Fibroblast of the aortic adventitia (primary cell): ENCODE measurements at places on chromosomes 7 and 10.

- peak; percentile 56 for DNase-seq
Observed at GRCh38 chr7:156897673-156898072, 4.7 kb upstream of the LMBR1 start.

- no peak for DNase-seq
Observed at GRCh38 chr7:158019726-158020705, 567.6 kb downstream of the PTPRN2 start.

GRCh38 chr7:112371701-112372100 is 78.6 kb upstream of the IFRD1 start:
- DNase-seq, result peak; percentile 10

DNA sequence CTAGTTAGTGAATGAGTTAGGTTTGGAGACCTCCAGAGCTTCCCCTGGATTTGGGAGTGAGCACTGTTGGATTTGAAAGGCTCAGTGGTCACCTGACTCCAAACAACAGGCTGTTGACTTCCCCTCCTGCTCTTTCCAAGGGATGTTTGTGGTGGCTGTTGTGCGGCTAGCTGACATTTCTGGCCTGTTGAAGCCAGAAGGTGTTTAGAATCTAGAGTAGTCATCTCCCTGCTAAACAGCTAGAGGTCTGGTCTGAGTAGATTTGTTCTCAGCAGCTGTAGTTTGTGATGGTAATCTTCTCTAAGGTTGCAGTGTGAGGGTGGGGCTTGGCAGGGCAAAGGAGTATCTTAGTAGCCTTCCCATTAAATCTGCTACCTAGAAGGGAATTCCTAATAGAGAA is 30.1 kb downstream of the BPGM start:
- DNase-seq, result no peak

- DNase-seq, result no peak
Observed at GRCh38 chr10:58925381-58925780, 251.1 kb upstream of the PHYHIPL start.

GRCh38 chr7:234051-234707 is 41.8 kb downstream of the FAM20C start:
- peak; percentile 33 for DNase-seq

DNA sequence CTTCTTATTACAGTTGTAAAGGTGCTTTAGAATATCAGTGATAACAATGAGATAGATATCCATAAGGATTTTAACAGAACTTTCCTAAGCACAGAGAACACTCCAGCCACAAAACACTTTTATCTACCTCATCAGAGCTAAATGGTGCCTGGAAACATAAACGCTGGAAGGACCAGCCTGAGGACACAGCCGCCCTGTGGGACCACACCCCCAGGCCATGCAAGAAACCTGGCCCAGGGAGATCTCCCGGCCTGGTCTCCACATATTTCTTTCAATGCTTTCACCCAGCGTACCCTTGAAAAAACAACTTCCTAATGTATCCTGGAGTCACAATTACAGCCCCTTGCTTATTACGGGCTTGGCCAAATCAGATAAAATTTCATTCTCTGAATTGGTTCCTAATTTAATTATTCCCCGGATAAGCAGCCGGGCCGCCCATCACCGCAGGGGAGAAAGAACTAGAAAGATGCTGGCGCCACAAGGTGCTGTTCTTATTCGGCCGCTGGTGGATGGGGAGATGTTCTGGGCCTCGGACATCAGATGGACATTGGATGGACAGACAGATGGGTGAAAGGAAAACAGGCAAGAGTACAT is 11.8 kb downstream of the CHST15 start:
- DNase-seq, result no peak

DNA sequence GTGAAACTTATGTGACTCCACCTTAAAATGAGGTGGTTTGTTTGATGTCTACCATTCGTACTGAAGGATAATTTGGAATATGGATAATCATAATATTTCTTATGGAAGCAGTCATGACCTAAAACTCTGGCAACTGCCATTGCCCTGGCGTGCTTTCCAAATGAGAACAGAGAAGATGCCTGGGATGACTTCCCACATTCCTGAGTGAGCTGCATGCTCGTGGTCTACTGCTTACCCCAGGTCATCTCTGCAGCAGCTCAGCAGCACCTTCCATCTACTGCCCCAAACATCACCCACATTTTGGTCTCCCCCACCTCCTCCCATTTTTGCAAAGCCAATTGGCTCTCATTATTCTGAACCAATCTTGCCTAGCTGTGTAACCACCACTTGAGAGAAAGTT is 40.1 kb downstream of the LYZL1 start:
- peak; percentile 81 for DNase-seq

DNA sequence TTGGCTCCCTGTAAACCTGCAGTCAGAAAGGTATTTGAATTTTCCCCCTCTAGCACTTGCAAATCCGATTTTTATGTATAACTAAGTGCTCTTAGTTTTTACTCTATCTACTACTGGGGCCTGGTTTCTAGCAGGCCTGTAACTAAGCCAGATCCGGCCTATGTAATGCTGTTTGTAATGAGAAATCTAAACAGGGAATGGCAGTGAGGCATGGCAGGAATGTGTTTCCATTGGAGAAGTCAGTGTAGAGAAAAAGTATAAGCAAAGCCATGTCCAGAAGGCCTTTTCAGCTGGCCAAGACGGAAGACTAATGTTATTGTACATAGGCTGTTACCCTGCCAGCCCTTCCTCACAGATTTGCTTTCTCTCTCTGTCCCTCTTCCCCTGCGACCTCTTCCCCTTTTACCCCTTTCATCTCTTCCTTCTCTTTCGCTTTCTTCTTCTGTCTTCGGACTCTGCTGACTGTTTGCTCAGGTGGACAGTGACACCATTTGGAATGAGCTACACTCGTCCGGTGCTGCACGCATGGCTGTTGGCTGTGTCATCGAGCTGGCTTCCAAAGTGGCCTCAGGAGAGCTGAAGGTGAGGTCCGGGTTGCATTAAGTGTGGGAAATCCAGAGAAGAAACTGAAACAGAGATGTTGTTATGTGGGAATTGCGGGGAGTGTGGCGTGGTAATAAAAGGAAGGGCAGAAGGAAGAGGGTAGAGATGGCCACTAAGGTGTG is 297.5 kb downstream of the HDAC9 start:
- peak; percentile 77 for DNase-seq

GRCh38 chr7:43905956-43906330 is 453 bp downstream of the URGCP start:
- DNase-seq, result peak; percentile 45

GRCh38 chr7:92598310-92598981 is 8.3 kb upstream of the FAM133B start:
- no peak for DNase-seq

GRCh38 chr7:36279200-36279925 is 110.3 kb upstream of the ANLN start:
- DNase-seq, result no peak

DNA sequence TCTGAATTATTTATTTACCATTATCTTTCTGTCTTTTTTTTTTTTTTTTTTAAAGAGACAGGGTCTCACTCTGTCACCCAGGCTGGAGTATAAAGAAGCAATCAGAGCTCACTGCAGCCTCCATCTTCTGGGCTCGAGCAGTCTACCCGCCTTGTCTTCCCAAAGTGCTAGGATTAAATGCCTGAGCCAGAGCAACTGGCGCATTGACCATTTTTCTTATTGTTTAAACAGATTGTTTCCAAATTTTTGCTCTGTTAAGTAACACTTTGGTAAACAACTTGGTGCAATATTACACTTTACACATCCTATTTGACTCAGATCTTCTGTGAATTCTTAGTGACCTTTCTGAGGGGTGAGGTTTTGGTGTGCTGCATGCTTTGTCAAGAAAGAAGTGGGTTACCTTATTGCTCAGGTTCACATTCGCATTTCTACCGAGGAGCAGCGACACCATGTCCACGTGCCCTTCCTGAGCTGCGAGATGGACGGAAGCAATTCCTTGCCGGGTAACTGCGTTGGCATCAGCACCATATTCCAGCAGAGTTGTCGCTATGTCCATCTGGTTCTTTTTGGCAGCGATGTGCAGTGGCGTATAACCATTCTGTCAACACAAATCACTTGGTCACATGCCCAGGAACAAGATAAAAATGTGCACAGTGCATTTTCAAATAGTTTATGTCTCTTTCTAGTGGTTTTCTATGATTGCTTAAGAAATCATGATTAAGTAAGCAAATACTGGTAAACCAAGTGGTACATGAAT is 203.2 kb downstream of the ANK3 start:
- peak; percentile 74 for DNase-seq

- peak; percentile 58 for DNase-seq
Observed at GRCh38 chr10:109939315-109939961, 16.1 kb upstream of the XPNPEP1 start.

GRCh38 chr10:96609510-96609909 is 22.7 kb upstream of the TM9SF3 start:
- DNase-seq, result no peak

- DNase-seq, result no peak
Observed at GRCh38 chr10:129498680-129499079, 31.6 kb downstream of the MGMT start.

DNA sequence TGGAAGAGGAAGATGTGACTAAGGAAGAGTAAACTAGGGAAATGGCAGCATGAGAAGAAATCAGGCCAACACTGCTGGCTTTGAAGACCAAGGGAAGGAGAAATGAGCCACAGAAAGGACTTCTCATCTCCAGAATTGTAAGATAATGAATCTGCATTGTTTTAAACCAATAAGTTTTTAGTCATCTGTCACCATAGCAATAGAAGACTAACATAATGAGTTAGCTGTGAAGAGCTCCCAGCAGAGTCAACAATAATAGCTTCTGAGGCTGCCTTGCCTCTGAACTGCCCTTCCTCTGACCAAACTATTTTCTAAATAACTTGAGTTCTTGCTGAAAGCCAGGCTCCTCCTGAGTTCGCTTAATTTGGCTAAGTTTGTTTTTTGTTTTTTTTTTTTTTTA is 103.6 kb downstream of the CACNA2D1 start:
- no peak for DNase-seq

DNA sequence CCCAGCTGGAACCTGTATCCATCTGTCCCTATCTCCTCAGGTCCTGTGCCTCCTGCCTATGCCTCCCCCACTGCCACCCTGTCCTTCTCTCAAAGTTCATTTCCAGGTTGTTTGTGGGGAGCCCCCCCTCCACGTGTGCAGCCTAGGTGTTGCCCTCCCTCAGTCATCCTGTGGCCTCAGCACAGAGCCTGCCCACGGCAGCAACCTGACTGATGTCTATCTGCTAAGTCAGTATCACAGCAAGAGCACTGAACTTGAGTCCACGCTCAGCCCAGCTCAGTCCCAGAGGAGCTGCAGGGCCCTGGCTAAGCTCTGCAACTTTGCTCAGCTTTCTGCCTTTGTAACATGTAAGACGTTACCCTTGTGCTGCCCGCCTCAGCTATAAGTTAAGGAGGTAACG is 28.7 kb downstream of the FAM53B start:
- no peak for DNase-seq

DNA sequence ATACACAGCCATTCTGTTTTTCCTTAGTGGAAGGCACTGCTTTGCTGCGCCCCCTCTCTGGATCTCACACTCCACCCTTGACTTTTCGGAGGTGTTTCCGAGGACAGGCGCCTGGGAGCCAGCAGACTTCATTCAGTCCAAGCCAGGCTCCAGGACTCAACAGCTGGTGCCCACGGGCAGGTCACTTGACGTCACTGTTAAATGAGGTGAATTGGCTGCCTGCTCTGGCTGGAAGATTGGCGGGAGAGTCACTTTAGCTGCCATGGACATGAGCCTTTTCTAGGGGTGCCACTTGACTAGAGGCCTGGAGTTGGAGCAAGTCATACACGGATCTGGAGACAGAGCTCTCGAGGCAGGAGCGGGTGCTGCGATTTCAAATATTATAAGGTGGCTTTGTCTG is 3.2 kb downstream of the HTRA1 start:
- DNase-seq, result no peak

DNA sequence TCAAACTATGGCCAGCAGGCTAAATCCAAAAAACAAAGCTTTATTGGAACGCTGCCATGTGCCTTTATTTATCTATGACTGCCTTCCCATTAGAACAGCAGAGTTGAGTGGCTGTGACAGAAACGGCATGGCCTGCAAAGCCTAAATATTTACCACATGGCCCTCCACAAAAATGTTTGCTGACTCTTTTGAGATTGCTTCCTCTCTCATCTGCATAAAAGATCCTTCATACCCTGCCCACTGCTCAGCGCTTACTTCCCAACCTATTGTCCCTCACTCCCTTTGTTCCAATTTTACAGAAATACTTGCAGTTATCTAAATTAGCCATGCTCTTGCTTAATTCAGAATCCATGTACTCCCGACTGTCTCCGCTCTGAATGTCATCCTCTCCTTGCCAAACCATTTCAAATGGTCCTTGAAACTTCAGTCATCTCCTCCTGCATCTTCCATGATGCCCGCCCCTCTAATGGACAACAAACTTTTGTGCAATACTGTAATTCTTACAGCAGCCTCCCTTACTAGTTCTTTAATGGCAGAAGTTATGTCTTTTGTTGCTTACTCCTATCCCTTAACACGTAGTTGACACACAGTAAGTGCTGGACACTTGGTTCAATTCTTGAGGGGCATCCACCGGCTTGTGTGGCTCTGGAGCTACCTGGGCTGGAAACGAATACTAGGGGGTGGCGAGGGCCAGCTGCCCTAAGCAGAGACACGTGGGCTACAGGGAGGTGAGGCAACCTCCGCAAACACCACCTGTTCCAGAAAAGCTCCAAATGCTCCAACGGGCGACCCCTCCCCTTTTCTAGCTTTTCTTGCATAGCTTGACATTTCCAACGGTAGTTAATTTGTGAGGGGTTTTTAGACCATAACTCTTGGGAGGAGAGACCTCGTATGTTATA is 832 bp downstream of the XRCC2 start:
- peak; percentile 9 for DNase-seq

DNA sequence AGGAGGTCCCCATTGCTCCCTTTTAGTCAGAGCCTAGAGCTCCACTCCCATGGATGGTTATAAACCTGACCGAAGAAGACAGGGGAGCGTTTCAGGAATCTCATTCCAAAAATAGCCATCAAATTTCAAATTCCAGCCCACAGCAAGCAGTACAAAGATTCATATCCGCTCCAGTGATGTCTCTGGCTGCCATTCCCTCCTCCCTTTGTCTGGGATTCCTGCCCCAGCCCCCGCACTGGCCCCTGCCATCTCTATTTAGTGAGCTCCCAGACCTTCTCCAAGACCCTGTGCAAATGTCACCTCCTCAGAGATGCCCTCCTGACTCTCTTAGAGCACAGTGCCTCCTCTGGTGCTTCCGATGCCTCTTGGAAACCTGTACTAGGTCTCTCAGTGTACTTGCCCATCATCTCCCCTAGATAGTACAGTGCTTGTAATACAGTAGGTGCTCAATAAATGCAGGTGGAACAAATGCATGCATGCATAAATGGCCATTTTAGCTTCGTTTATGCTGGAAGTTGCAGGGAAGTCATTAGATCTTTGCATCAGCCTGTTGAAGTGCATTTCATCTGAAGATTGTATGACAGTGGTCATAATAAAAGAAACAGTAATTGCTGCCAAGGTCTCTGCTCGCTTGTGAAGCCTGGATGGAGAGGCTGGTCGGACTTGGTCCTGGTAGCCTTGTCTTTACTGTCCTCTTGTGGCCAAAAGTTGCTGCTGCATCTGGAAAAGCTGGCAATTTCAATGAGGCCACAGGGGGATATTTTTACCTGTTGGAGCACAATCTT is 32.0 kb upstream of the HABP2 start:
- DNase-seq, result peak; percentile 82
